ENCODE measurements at places on chromosomes 2 and 18. TPM values are rescaled to one million over a fixed set of nuclear protein-coding genes. Genes with fewer than 3 reads are reported as not detected.

DNA sequence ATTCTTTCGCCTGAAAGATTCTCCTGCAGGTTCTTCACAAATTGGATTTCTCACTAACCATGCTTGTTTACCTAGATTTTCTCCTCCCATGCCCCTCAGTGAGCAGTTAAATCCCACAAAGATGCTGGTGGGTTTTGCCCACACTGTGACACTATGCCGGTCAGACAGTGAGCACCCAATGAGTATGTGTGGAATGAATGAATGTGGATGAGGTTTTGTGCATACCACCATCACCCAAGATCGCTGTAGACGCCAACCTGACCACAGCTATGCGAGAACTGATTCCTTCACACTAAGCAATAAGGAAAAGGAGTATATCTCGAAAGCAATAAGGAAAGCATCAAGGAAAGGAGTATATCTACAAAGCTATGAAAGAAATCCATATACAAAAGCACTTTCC is 116.7 kb downstream of the PID1 start:
- DNase-seq = no peak
- H3K36me3 ChIP-seq = no peaks in the 10 kb centered on the region
- H3K27me3 ChIP-seq = no peaks in the 10 kb centered on the region
- H3K27ac ChIP-seq = no peak overlapping the region

DNA sequence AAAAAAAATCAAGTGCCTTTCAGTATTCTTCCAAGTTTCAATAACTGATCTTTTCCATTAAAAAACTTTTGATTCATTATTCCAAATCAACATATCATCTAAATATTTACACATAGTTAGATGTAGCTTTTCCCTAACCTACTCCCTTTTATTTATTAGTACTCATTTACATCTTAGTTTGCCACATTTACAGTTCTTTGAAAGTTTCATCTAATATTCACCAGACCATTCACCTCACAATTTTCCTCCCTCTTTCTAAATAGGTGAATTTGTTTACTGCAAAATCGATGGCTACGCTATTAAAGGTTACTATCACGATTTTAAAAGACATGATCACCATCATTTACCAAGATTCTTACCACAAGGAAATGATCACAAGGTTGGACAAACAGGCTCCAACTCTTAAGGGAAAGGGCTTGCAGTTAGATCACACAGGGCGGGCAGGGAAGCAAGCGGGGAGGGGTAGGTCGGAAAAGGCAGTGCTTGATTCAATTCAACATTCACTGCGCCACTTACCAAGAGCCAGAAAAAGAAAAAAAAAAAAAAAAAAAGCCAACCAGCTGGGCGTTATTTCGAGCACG is 654 bp upstream of the MARCHF7 start:
- no peaks in the 10 kb centered on the region for H3K27me3 ChIP-seq
- H3K36me3 ChIP-seq = no peaks in the 10 kb centered on the region
- peak overlapping the region; percentile 91 for H3K4me3 ChIP-seq

DNA sequence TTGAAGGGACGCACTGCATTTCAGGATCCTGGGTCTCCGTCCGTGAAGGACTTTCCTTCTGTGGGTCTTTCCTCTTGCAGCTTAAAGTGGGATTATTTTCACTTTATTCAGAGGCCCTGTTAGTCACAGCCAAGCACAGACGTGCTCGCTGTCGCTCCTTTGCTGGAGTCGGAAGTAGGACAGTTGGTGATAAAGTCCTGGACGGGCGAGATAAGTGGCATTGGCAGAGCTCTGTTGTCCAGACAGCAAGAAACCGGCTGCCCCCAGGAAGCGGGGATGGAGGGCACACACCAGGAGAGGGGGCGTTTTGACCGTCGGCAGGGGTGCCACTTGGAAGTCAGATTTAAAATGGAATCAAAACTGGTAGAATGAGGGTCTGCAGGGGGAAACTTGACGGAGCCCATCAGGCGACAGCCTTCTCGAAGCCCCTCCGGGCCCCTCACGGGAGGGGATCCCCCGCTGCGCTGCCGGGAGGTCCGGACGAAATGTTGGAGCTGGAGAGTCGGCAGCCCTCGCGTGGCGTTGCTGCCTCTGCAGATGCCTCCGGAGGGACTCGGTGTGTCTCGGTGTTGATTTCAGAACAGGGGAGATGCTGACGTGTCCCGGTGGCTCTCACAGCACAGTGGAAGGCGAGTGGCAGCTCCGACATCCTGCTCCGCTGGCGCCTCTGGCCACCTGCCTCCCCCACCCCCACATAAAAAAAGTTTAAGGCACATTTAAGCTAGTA is 124.2 kb downstream of the NFATC1 start:
- H3K4me3 ChIP-seq = no peak overlapping the region
- no peaks in the 10 kb centered on the region for H3K27me3 ChIP-seq
- no peaks in the 10 kb centered on the region for H3K36me3 ChIP-seq
- DNase-seq = no peak
- no peaks in the 10 kb centered on the region for H3K4me1 ChIP-seq

DNA sequence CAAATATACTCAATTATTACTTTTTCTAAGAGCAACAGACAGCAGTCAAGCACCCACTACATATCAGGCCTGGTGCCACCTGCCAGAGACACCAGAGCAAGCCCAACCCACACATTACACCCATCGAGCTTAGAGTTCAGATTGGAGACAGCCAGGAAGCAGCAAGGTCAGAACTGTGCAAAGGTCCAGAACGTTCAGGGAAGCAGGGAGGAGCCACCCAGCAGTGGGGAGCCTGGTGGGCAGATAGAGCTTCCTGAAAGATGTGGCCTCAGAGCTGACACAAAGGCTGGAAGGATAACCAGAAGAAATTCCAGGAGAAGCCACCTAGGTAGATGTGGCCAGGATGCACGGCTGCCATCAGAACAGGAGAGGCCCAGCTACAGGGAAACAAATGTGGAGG is 440.5 kb upstream of the ID2 start:
- no peak overlapping the region for H3K4me3 ChIP-seq
- peaks cover 4% of the 10 kb centered on the region for H3K4me1 ChIP-seq
- no peaks in the 10 kb centered on the region for H3K36me3 ChIP-seq
- H3K27me3 ChIP-seq = no peaks in the 10 kb centered on the region
- H3K27ac ChIP-seq = 0 out of 2 replicates have a peak overlapping the region, but pooled peaks have one; percentile 15
- DNase-seq = no peak

Gene ZNF804A
- not detected for total RNA-seq

GRCh38 chr2:218648088-218648786 is 11.2 kb downstream of the ZNF142 start:
- no peaks in the 10 kb centered on the region for H3K4me1 ChIP-seq
- H3K36me3 ChIP-seq = peaks cover 40% of the 10 kb centered on the region
- DNase-seq = peak; percentile 71
- H3K27ac ChIP-seq = no peak overlapping the region
- no peaks in the 10 kb centered on the region for H3K27me3 ChIP-seq

DNA sequence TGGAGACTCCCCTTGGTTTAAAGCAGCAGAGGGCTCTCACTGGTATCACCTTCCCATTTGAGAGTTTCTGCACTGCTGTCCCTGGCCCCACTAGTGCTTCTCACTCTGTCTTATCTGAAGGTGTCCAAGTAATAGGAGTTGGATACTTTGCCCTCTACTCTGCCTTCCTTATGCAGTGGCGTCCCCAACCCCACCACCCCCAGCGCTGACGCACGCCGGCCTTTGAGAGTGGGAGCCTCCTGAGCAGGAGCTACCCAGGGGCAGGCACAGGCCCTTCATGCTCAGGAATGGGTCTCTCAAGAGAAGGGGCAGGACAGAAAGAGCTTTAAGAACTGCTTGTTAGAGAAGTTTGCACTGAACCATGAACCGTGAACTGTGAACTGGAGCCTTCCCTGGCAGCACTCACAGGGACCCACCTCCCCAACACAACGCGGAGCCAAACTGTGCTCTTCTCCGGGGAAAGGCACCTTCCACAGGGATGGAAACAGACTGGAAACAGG is 3.3 kb downstream of the CIB4 start:
- no peak for DNase-seq
- H3K27me3 ChIP-seq = no peaks in the 10 kb centered on the region
- no peak overlapping the region for H3K27ac ChIP-seq
- no peak overlapping the region for H3K4me3 ChIP-seq

- DNase-seq = no peak
- H3K36me3 ChIP-seq = no peaks in the 10 kb centered on the region
- H3K27me3 ChIP-seq = no peaks in the 10 kb centered on the region
- H3K4me3 ChIP-seq = no peak overlapping the region
- H3K4me1 ChIP-seq = 0 out of 2 replicates have a peak, but pooled peaks cover 2% of the 10 kb centered on the region
Observed at GRCh38 chr2:62660087-62660486, 45.4 kb upstream of the EHBP1 start.

GRCh38 chr2:130372055-130372832 is 16.4 kb downstream of the PTPN18 start:
- DNase-seq = no peak
- peak overlapping the region; percentile 88 for H3K4me3 ChIP-seq
- no peak overlapping the region for H3K27ac ChIP-seq
- H3K27me3 ChIP-seq = no peaks in the 10 kb centered on the region

GRCh38 chr2:55751966-55752365 is 58.3 kb upstream of the PNPT1 start:
- DNase-seq = no peak
- H3K27ac ChIP-seq = no peak overlapping the region

DNA sequence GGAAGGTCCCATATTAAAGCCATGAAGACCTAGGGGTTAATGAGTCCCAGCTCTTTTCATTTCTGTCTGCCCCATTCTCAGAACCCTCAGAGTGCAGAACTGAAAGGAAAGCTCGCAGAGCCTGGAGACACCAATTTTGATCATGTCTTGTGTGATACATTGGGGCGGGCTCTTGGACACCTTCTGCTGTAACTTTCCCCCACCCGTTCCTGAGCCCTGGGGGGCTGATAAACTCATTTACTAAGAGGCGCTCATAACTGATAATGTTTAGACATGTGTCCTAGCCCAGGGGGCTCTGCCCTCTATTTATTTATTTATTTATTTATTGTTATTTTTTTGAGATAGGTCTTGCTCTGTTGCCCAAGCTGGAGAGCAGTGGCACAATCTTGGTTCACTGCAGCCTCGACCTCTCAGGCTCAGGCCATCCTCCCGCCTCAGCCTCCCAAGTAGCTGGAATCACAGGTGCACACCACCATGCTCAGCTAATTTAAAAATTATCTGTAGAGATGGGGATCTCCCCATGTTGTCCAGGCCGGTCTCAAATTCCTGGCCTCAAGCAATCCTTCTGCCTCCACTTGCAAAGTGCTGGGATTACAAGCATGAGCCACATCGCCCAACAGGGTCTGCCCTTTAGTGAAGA is 72.4 kb upstream of the HAAO start:
- no peaks in the 10 kb centered on the region for H3K36me3 ChIP-seq
- DNase-seq = no peak
- H3K27me3 ChIP-seq = no peaks in the 10 kb centered on the region
- no peak overlapping the region for H3K4me3 ChIP-seq
- H3K27ac ChIP-seq = no peak overlapping the region
- no peaks in the 10 kb centered on the region for H3K4me1 ChIP-seq

- H3K27ac ChIP-seq = no peak overlapping the region
- no peaks in the 10 kb centered on the region for H3K36me3 ChIP-seq
- no peak for DNase-seq
- no peak overlapping the region for H3K4me3 ChIP-seq
- peaks cover 3% of the 10 kb centered on the region for H3K4me1 ChIP-seq
Observed at GRCh38 chr2:15449556-15450236, 111.4 kb downstream of the NBAS start.

Gene OSBPL6
- total RNA-seq = 7.2 TPM

Gene INHA
- total RNA-seq = 0.73 TPM

DNA sequence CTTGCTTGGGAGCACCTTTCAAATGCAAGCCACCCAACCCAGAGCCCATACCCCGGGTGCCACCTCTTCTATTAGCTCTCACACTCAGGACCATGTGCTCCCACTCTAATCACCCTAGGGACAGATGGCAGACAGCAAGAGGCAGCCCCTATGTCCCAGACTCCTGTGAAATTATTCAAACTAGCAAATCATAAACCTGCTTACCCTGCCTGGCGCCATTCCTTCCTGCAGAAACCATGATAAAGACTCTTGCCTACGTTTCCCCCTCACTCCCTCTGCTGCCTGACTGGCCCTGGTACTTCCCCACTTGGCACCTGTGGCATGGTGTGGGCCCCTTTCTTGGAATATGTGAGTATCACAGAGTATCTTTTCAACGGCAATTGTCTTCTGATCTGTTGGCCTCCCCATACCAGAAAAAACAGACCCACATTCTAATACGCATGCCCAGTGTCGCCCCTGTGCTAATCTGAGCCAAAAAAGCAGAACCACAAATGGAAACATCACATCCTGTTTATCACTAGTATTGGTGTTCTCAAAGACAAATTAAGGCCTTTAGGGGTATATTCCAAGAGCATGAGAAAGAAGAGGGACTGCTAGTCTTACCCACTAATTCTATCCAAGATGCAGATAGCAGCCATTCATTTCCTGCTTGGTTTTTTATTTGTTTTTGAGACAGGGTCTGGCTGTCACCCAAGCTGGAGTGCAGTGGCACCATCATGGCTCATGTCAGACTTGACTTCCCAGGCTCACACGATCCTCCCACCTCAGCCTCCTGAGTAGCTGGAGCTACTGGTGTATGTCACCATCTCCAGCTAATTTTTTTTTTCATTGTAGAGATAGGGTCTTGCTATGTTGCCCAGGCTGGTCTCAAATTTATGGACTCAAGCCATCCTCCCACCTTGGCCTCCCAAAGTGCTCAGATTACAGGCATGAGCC is 44.1 kb upstream of the TTC39C start:
- H3K27ac ChIP-seq = no peak overlapping the region
- DNase-seq = no peak
- H3K36me3 ChIP-seq = no peaks in the 10 kb centered on the region
- H3K27me3 ChIP-seq = no peaks in the 10 kb centered on the region

GRCh38 chr2:42498497-42498896 is 4.7 kb upstream of the KCNG3 start:
- H3K4me1 ChIP-seq = peaks cover 9% of the 10 kb centered on the region
- no peaks in the 10 kb centered on the region for H3K27me3 ChIP-seq
- H3K27ac ChIP-seq = no peak overlapping the region
- no peaks in the 10 kb centered on the region for H3K36me3 ChIP-seq

GRCh38 chr2:61178603-61179545 is 16.9 kb downstream of the C2orf74 start:
- DNase-seq = no peak
- peaks cover 23% of the 10 kb centered on the region for H3K36me3 ChIP-seq
- H3K4me3 ChIP-seq = no peak overlapping the region
- peaks cover 4% of the 10 kb centered on the region for H3K27me3 ChIP-seq
- no peak overlapping the region for H3K27ac ChIP-seq

GRCh38 chr2:170148161-170148560 is 29.8 kb upstream of the MYO3B start:
- no peaks in the 10 kb centered on the region for H3K36me3 ChIP-seq
- H3K27ac ChIP-seq = no peak overlapping the region
- no peak for DNase-seq
- H3K4me1 ChIP-seq = no peaks in the 10 kb centered on the region

DNA sequence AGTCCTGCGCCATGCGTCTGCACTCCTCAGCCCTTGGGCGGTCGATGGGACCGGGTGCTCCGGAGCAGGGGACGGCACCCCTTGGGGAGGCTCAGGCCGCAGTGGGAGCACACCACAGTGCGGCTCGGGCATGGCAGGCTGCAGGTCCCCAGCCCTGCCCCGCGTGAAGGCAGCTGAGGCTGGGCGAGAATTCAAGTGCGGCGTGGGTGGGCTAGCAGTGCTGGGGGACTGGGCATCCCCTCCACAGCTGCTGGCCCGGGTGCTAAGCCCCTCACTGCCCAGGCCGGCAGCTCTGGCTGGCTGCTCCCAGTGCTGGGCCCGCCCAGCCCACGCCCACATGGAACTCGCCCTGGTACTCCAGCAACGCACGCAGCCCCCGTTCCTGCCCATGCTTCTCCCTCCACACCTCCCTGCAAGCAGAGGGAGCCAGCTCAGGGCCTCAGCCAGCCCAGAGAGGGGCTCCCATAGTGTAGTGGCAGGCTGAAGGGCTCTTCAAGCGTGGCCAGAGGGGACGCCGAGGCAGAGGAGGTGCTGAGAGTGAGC is 198.3 kb upstream of the CNTNAP5 start:
- no peaks in the 10 kb centered on the region for H3K27me3 ChIP-seq
- no peaks in the 10 kb centered on the region for H3K36me3 ChIP-seq
- H3K27ac ChIP-seq = no peak overlapping the region
- H3K4me1 ChIP-seq = no peaks in the 10 kb centered on the region
- H3K4me3 ChIP-seq = no peak overlapping the region

All from H1 (cell line).